ENCODE measurements at places on chromosomes 6 and 20.

DNA sequence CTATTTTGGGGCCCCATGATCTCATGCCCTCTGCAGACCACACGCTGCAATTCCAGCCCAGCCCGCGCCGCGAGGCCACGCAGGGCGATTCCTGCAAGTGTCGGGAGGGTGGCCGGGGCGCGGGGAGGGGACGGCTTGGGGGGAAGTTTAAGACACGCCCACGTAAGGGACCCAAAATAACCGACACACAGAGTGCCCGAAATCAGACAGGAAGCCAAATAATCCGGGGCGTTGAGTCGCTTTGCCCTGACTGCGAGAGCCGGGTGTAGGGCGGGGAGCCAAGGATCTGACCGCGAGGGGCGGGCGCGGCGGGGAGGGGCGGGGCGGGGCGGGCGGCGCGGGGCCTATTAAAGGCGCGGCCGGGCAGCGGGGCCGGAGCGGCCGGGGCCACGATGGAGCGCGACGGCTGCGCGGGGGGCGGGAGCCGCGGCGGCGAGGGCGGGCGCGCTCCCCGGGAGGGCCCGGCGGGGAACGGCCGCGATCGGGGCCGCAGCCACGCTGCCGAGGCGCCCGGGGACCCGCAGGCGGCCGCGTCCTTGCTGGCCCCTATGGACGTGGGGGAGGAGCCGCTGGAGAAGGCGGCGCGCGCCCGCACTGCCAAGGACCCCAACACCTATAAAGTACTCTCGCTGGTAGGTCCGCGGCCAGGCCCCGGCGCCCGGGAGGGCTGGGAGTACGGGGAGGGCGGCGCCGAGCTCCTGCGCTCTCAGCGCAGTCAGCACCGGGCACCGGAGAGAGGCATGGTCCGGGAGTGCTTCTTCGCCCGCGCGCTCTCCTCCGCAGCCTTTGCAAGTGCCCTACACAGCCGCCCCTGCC is at the start of gene ENPP1:
TSS of gene ENPP1 (plus strand) at position 377 of the 816 bp plus-strand sequence. CDS start at position 393, 16 bp downstream.
- peak; percentile 52 for DNase-seq

GRCh38 chr6:126204598-126204997 is 135.3 kb upstream of the CENPW start:
- DNase-seq: no peak

GRCh38 chr6:136738692-136739057 is 53.6 kb downstream of the MAP3K5 start:
- DNase-seq: no peak

GRCh38 chr6:100883347-100883746 is 2.2 kb upstream of the ASCC3 start:
- no peak for DNase-seq

- no peak for DNase-seq
Observed at GRCh38 chr6:10310826-10311225, 104.0 kb downstream of the TFAP2A start.

DNA sequence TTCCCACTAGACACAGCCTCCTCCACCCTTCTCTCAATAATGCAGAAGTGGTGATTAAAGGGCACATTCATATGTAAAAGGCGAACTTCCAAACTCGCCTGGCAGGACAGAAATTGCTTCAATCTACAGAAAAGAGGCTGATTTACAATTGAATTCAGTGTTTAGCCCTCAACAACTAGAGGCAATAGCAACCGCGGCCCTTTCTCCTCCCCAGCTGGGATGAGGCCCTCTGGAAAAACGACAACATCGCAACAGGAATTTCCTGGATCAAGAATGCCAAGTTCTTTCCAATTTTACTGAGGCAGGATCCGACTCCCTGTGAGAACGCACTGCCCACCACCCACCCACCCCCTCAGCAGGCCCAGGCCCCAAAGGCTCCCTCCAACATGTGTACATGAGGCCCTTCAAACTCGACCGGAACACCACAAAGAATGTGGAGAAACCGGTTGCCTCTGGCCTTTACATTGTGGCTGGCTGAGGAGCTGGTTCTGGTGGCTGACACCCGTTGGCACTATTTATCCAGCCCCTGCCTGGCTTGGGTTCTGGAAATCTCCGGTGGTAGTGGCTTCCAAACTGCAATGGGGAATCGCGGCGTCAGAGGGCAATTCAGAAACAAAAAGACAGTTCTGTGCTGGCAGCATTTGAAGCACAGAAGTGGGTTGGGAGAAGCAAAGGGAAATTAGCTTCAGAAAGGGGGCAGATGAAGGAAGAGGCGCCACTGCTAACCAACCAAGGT is 36.8 kb downstream of the ZMYND8 start:
- DNase-seq: no peak

GRCh38 chr6:30152910-30153610 is 8.0 kb downstream of the TRIM10 start:
- no peak for DNase-seq

- DNase-seq: no peak
Observed at GRCh38 chr6:139380611-139381010, 6.2 kb upstream of the CITED2 start.

GRCh38 chr6:170166511-170167122 is 124.3 kb downstream of the DLL1 start:
- DNase-seq: no peak

GRCh38 chr20:6595704-6596103 is 171.8 kb upstream of the BMP2 start:
- DNase-seq: no peak

DNA sequence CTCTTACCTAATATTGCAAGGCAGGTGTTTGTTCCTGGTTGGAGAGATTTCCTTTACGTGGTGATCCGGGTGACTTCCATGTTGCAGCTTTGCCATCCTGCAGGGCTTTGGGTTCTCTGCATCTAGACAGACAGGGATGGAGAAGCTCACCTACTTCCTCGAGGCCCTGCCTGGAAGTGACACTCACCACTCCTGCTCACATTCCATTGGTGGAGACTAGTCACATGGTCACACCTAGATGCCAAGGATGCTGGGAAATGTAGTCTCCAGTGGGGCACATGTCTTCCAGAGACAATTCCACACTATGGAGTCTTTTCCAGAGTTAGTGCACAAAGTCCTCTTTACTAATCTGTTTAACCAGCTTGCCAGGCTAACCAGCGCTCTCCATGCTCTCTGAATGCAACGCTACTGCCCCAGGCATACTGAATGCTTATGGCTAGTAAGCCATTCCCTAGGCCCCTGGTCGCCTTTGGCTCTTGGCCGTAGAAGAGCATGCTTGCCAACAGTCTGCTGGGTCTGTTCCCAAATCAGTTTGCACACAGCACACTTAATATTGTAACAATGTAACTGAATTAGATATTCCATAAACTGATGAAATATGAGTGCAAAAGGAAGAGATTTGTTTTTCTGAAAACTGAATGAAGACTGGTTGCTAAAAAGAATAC is 6.7 kb upstream of the KCNK15 start:
- no peak for DNase-seq

DNA sequence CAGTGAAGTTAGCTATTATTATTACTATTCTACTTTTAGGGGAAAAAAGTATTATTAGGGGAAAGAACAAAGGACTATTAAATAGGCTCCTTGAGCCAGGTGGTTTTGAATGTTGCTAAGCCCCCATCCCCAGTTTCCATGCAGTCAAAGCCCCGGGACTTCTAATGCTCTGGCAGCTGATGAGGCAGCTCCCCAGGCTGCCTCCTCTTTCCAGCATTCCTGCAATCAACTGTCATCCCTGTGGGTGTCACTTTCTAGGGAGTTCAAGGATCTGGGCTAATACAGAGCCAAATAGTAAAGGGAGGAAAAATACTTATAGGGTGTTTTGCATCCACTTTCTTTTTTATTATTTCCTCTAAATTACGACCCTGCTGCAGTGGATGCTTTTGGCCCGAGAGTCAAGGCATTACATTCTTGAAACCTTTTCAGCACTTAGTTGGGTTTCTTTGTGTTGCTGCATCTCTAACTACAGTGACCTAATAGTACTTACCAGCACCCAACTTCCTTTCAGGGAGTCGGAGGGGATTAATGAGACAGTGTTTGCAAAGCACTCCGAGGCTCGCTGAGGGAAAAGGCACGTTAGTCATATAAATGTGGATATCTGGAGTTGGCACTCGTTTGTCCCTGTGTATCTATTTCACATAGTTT is 303.9 kb upstream of the MAP3K7 start:
- DNase-seq: no peak

DNA sequence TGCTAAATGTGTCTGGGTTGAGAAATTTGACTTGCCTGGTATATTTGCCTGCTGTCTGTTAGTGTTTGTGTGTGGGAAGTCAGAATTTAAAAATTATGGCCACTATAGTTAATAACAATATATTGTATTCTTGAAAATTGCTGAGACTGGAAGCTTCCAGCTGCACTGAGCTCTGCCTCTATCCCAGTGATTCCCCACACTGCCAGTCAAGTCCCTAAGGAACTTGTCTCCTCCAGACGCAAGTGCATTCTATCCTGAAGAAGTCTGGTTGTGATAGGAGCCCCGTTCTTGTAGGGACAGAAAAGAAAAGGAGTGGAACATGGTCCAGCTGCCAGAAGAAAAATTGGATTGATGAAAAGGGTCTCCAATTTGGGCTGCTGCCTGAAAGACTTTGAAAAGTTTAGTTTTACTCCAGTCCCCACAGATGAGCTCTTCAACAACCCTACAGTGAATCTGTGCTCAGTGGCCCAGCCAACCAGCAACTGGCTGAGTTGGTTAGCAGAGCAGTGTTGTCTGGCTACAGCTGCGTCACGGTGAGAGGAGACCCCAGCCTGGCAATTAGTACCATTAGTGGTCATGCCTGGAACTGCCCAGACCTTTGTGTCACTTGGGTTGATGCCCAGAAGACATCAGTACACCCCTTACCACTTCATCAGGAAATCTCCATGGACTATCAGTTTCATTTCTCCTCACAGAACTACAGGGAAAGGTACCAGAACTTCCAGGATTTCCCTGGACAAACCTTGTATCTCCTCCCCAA is 183.1 kb upstream of the MCHR2 start:
- DNase-seq: no peak

GRCh38 chr6:87623248-87623647 is 33.3 kb downstream of the ORC3 start:
- no peak for DNase-seq

DNA sequence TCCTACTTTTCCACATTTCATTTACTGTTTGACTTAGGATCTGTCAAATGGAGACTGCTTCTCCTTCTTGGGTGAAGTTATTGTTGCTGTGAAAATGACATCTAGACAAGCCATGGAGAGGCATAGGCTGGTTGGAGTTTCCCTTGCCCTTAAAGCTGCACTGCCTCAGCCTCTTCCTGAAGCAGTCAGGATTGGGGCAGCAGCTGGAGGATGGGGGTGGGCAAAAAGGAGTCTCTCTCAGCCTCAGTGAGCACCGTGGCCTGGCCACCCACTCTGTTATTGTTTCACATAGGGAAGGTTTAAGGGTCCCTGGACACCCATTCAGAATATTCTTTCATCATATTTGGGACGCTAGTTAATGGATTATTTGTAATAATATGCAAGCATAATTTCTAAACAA is 7.7 kb upstream of the ZBTB24 start:
- DNase-seq: no peak

DNA sequence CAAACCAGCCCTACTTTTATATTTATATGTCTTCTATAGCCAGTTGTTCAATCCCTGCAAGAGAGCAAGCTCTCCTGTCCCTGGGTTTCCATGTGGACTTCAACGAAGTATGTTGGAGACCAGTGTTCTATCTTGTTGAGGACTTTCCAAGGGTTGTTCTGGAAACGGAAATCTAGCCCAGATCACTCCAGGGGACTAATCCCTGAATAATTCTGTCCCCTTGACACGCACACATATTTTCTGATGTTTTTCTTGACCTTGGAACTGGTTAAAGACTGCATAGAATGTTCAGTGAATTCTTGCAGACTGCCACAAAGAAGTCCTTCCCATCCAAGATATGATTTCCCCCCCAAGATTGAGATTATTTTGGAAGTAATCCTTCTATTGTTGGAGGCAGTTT is 9.5 kb upstream of the MYLK2 start:
- no peak for DNase-seq

GRCh38 chr6:98539741-98540140 is 294.6 kb upstream of the POU3F2 start:
- DNase-seq: no peak

DNA sequence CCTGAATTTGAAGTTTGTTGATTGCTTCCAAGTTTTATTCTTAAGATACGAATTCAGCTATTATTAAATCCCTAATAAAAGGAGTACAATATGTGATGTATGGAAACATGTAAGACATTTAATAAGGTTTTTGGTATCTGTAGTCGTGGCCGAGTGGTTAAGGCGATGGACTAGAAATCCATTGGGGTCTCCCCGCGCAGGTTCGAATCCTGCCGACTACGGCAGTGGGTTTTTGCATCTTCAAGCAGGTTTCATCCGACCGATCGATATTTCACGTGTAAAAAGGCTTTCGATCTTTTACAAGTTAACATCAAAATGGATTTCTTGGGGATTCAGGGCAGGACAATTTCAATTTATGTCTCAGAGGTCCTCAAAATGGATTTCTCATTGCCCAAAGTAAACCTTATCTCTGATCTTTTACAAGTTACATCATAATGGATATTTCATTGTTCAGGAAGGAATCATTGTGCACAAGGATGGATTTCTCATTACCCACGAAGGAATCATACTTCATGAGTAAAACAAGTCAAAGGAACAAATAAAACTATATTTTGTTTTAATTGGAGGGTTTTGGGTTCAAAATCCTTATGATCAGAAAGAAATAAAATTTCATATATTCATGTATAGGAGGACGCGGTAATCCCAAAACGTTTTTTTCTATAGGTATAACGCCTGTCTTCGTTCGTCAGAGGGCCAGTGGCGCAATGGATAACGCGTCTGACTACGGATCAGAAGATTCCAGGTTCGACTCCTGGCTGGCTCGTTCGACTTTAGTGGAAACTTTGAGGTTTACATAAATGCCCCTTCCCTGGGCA is 37.3 kb upstream of the BTN3A2 start:
- DNase-seq: peak; percentile 43

- no peak for DNase-seq
Observed at GRCh38 chr6:140915103-140915502, 1217.6 kb upstream of the GJE1 start.

- no peak for DNase-seq
Observed at GRCh38 chr6:134503585-134504281, 185.8 kb upstream of the SGK1 start.

- DNase-seq: no peak
Observed at GRCh38 chr6:125285936-125286335, 15.8 kb downstream of the HDDC2 start.

DNA sequence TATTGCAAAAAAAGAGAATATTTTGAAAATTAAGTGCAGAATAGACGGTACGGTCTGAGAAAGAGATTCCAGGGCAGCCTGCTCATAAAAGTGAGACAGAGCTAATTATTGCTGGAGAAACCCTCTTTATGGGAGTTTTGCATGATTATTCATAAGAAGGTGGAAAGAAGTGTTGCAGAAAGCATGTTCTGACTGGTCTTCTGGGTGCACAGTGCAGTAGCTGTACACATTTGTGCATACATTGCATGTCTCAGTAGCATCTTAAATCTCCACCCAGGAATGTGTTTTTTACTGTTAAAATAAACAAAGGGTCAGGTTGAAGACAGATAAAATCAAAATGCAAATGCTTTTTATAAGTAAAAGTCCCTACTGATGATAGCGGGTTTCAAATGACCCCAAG is 1813.6 kb upstream of the DEFB115 start:
- no peak for DNase-seq

- DNase-seq: no peak
Observed at GRCh38 chr20:63273635-63274380, 1.2 kb downstream of the ARFGAP1 start.

- DNase-seq: no peak
Observed at GRCh38 chr20:60144404-60144803, 186.2 kb downstream of the CDH26 start.

- no peak for DNase-seq
Observed at GRCh38 chr20:10842116-10842515, 168.3 kb upstream of the JAG1 start.
